Renal pelvis (tissue), 12 donors: ENCODE measurements at places on chromosomes 2 and 18. TPM values are rescaled to one million over a fixed set of nuclear protein-coding genes. Genes with fewer than 3 reads are reported as not detected.

GRCh38 chr2:217609952-217610351, 392.8 kb downstream of the TNS1 start:
- DNase-seq: no peak

The DCAF17 gene
- 34.0 TPM for polyA plus RNA-seq

DNA sequence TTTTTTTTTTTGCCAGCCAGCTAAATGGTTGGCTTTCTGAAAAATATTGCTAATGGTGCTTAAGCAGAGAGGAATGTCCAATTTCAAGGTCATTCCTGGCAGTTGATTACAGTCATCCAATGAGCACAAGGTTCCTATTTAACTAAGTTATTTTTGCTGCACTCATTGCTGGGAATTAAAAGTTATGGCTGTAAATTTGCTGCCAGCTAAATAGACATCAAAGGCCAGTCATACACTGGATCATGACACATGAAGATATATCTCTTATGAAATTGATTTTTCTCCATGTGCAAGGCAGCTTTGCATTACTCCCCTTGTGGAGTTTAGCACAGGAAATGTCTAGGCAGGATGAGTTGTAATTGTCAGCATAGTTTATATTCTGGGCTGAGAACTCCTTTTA, 1898.4 kb upstream of the CELF4 start:
- DNase-seq: no peak

The LDLRAD4 gene
- 10.6 TPM for polyA plus RNA-seq

DNA sequence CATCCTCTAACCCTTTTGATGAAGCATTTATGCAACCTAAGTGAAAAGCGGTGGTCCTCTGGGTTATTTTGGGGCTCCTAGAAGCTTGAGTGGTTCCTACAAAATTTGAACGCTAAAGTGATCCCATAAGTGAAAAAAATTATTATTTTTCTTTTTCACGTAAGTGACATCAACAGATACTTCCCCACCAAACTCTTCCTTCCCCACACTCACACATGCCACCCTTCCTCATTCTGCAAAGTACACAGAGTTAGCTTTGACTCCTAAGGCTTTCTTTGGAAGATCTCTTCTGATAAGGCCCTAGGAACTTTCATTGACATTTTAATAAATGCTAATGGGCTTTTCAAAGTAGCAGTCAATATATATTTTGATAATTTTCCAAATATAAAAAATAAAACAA, 109.7 kb downstream of the DOCK10 start:
- DNase-seq: no peak

DNA sequence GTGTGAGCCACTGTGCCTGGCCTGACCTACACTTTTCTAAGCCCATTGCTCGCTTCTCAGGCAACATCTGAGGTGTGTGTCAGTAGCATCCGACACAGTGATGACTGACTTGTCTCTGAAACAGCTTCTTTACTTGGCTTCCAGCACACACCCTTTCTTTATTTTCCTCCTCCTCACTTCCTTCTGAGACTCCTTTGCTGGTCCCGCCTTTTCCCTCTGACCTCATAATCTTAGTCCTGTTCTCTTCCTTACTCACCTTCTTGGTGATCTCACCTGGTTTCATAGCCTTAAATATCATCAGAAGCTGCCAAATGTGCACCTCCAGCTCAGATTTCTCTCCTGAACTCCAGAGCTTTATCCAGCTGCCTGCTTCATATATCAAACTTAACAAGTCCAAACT, 66.6 kb upstream of the PELI1 start:
- DNase-seq: no peak

The PRSS56 gene
- polyA plus RNA-seq: 0.13 TPM

- no peak for DNase-seq
Observed at GRCh38 chr18:1774261-1774660, 797.0 kb downstream of the METTL4 start.

The CGREF1 gene
- 8.1 TPM for polyA plus RNA-seq

DNA sequence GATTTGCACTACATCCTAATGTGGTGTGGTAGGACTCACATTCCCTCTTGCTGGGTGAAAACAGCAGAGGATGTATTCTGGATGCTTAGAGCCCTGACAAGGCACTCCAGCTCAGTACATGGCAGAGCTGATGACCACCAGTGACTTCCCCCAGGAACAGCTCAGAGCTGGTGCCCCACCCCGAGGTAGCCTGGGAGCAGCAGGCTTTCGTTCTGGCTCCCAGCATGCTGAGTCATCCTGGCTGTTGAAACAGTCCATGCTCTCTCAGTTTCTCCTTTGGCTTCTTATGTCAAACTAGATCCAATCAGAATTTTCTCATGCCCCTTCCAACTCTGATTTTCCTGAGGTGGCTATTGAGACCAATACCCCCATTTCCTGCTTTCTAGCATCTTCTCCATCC, 438.2 kb downstream of the NBAS start:
- DNase-seq: no peak

- no peak for DNase-seq
Observed at GRCh38 chr2:71330155-71330554, 1.4 kb upstream of the ZNF638 start.

The SLC5A7 gene
- 0.43 TPM for polyA plus RNA-seq

GRCh38 chr2:96535331-96535730, 1.2 kb upstream of the ARID5A start:
- no peak for DNase-seq

DNA sequence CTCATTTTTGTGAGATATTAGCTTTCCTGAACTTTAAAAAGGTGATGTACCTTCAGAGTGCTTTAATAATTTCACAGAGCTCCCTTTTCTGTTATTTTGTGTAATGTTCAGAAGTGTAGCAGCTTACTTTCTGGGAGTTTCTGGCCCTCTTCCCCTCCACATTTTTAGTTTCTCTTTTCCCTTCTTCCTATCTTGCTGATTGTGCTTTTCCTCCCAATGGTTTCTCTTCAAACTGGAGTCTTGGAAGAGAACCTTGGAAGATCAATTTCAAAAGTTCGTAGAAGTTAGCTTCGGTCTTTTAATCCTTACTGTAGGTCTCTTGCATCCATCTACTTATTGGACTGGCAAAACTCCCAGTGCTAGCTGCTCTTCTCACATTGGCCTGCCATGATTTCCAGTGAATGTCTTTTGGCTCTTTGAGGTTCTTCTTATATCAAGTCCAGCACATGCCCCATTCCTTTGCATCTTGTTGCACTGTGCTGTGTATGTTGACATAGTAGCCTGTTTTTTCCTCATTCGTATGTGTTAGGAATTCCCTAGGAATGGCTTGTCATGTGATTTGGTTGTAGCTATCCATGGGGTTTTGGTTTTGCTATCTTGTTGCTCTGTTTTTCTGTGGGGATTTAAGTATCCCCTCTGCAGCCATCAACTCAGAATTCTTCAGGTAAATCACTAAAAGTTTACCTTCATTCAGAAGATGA, 7.8 kb downstream of the CCNT2 start:
- DNase-seq: no peak

- DNase-seq: no peak
Observed at GRCh38 chr2:152468899-152469692, 134.1 kb downstream of the FMNL2 start.

The PDE11A gene
- polyA plus RNA-seq: 8.3 TPM

GRCh38 chr2:46365913-46366667, 68.9 kb downstream of the EPAS1 start:
- DNase-seq: no peak

DNA sequence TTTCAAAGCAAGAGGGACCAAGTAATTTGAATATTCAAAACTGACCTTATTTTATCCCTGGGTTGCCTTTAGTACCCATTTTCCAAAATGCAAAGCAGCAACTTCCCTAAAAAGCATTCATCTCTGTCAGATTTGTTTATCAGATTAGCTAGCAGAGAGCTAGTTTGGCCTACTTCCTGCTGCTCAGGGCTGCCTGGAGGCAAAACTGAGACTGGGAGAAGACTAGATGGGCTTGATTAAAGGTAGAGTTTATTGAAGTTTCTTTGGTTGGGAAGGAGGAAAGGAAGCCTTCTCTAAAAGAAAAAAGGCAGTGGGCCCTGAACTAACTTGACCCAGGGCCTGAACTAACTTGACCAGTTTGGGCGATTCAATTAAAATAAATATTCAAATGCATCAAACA, 426.1 kb upstream of the FAM98A start:
- no peak for DNase-seq
